NCI-H526 (cell line): ENCODE measurements at places on chromosomes 11 and 22.

- DNase-seq, result no peak
Observed at GRCh38 chr11:61752925-61753521, 587 bp downstream of the MYRF start.

DNA sequence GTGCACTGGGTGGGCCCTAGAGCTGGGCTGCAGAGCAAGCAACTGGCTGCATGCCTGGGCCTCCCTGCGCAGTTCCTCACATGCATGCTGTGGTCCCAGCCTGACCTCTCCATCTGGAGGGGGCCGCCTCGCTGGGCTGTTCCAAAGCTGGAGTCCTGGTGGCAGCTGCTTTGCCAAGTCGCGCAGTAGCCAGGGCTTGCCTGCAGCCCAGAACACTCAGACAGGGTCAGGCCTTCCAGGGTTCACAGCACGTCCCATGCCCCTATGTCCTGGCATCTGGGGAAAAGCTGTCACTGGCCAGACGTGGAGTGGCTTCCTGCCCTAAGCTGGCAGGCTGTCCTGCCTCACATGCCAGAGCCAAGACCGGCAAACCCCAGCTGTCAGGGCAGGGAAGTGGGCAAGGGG lies 16.5 kb upstream of the CDC42EP2 start:
- DNase-seq, result no peak

GRCh38 chr11:7668911-7669310 lies 4.4 kb downstream of the CYB5R2 start:
- no peak for DNase-seq

- DNase-seq, result no peak
Observed at GRCh38 chr11:2367266-2368160, 9.6 kb upstream of the CD81 start.

- DNase-seq, result no peak
Observed at GRCh38 chr11:57332694-57333440, 2.8 kb downstream of the SSRP1 start.

- no peak for DNase-seq
Observed at GRCh38 chr11:92888696-92889095, 80.8 kb upstream of the MTNR1B start.

DNA sequence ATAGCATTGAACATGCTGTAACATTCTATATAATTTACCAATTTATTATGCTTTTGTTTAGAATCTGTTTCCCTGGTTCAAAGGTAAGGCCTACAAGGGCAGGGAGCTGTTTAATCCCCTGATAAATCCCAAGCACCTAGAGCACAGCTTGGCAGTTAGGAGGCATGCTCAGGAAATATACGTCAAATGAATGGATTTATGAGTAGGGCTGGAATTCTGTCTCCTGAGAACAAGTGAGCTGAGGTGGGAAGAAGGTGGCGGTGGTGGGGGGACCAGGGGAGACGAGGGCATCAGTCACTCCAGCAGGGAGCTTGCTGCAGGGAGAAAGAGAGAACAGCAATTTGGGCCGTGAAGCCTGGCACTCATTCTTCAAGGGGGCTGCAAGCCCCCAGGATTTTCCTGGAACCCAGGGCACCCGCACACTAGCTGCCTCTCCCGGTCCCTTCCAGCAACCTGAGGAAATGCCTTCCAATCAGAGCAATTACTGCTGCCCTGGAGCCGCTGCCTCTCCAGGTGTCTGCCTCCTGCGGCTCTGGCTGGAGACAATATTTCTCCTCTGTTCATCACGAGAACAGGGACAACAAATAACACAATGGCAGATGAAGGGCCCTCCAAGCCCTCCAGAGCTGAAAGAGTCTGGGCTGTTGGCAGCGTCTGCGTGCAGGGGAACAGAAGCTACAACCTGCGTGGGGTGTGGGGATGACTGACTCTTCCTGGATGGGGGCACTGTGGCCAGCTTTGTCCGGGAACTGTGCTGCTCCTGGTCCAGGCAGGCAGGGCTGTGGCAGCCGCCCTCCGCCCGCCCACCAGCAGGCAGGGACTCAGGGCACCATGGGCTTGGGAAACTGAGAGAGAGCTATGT lies 233.4 kb downstream of the ST3GAL4 start:
- no peak for DNase-seq
